ENCODE measurements at places on chromosomes 6 and 20.

DNA sequence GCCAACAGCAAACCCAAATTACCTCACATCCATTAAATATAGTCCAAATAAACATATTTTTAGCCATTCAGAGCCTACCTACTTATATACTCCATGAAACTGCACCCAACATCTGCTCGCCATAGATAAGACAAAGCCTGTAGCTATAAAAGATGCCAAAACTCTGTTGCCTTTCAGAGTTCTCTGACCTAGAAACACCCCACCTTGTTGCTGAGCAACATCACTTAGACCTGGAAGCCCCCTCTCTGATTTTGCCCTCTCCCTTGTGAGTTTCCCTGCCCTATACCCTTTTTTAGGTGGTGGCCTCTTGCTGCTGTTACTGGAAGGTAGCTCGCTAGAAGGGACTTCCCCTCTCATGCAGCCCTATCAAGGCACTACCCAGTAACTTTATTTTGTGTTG lies 27.7 kb upstream of the FBXL4 start:
- DNase-seq, result no peak

DNA sequence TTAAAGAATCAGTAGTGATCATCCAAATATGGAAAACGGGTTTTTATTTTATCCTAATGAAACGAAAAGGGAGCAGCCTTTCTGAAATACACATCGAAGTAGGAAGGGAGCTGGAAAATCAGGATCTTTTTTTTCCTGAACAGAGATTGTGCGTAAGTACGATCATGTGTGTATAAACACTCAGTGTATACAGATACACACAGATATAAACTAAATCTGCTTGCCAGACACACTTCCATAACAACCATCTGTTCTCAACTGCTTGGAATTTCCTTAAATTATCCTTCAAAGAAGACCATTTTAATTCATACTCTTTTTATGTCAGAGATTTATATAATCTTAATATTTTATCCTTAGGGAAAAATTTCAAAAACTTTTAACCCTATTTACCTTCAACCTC lies 110.7 kb downstream of the CHD6 start:
- no peak for DNase-seq

- no peak for DNase-seq
Observed at GRCh38 chr20:62063315-62063980, 2.2 kb downstream of the TAF4 start.

GRCh38 chr6:138089325-138089724 lies 17.9 kb downstream of the PERP start:
- DNase-seq, result no peak

GRCh38 chr6:56250266-56250665 lies 2.9 kb upstream of the COL21A1 start:
- DNase-seq, result no peak

GRCh38 chr6:16758163-16758975 lies 2.9 kb downstream of the ATXN1 start:
- DNase-seq, result no peak

GRCh38 chr6:160108077-160108476 lies 13.5 kb upstream of the SLC22A1 start:
- DNase-seq, result no peak

DNA sequence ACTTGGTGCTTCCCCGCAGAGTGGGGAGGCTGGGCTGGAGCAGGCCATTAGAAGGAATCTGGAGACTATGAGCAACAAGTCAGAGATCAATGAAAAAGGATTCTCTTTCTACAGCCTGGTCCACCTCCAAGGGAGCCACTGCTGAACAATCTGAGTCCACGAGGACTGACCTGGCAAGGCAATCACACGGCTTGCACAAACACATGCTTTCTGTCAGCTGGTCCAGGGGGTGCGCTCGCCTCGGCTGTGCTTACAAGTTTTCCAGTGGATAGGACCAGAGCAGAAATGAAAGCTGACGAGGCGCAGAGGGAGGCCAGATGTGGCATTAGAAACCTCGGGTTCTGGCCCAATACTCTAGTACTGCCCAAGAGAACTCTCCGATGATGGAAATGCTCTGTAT lies 18.1 kb downstream of the KCNK5 start:
- no peak for DNase-seq

DNA sequence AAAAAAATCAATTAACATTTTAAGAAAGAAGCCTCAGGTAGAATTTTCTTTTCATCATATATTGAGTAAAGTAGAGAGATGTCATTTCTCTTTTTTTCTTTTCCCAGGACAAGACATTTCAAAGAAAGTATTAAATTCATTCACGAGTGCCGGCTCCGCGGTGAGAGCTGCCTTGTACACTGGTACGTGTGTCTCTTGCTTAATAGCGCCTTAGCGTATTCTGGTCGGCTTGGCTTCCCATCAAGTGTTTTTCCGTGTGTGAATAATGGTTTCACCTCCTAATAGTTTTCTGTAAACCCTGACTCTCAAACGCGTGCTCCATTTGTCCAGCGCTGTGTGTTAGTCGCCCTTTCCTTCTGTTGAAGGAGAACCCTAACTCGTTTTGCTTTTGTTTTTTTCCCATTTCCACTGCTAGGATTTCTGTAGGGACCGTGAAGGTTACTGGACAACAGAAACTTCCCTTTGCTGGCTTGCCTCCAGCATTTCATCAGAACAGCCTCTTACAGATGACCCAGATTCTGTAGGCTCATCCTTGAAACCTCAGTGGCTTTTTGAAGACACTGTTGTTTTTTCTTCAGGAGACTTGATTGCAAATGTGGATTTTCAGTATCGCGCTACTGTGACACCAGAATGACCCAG lies 45.7 kb upstream of the IRF4 start:
- no peak for DNase-seq

GRCh38 chr6:69729870-69730449 lies 66.8 kb downstream of the LMBRD1 start:
- no peak for DNase-seq

All from heart right ventricle (tissue), 16 donors.